Caki2 (cell line): ENCODE measurements at places on chromosomes 7 and 10. TPM values are rescaled to one million over a fixed set of nuclear protein-coding genes. Genes with fewer than 3 reads are reported as not detected.

DNA sequence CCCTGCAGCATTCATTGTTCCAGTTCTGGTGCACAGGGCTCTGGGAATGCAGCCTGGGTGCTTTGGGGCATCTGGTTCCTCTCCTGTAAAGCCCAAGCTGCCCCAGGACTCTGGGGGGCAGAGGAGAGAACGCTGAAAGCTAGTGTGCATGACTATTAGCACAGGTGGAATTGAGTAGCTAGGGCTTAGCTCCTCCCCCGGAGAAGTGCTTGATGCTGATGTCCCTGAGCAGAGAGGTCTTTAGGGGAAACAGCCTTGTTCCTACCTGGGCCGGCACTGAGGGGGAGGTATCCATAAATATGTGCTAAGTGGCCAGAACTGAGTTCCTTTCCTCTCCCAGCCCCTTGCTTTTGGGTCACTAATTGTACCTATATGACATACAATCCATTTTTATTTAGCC, 3.9 kb downstream of the ADCY1 start:
- DNase-seq: no peak

Gene WASHC2A
- total RNA-seq: 20.1 and 24.6 TPM in 2 replicates

Gene FKBP6
- not detected in 2 replicates for total RNA-seq

DNA sequence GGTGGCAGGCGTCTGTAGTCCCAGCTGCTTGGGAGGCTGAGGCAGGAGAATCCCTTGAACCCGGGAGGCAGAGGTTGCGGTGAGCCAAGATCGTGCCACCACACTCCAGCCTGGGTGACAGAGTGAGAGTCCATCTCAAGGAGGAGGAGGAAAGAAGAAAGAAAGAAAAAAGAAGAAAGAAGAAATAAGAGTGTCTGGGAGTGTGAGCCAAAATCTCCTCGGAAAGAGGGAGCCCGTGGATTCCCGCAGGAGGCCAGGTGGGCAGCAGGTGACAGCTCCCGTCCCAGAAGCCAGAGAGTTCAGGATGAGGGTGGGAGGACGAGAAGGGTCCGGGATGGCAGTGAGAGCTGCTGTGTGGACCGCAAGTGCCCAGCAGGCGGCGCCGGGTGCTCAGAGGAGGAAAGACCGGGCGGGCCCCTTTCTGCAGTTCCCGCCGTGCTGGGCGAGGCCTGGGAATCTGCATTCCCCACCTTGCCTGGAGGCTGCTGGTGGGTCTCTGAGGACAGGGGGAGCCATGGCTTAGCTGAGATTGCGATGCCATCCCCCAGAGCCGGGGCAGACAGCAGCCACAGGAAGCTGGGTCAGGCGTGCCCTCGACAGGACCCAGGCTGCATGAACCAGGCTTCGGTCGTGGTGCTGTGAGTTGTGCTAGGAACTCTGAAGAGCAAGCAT, 17.1 kb upstream of the AMZ1 start:
- peak; percentile 39 for DNase-seq

DNA sequence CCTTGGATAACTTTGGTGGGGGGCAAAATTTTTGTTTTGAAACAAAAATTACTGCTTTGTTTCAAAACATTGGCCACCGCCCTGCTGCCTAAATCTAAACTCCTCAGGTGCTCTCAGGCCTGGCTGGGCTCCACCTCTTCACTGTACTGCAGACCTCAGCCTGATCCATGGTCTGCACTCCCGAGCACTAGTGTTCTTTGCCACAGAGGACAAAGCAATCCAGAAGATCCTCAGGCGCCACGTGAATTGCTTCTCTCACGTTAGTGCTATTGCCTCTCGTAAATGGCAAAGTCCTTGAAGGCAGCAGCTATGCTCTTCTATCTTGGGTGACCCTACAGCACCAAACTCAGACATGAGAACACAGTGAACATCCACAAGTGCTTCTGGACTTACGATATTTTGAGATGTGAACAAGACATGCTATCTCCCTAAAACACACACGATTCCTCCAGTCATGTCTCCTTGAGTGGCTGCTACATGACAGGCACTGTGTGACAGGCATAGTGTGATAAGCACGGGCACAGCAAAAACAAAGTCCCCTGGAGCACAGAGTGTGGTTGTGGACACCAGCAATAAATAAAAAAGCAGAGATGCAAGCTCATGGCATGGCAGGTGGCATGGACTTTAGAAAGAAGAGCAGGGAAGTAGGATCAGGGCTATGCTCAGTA, 582.1 kb upstream of the DPP6 start:
- DNase-seq: no peak

Gene NUB1
- 33.4 and 34.6 TPM in 2 replicates for total RNA-seq

DNA sequence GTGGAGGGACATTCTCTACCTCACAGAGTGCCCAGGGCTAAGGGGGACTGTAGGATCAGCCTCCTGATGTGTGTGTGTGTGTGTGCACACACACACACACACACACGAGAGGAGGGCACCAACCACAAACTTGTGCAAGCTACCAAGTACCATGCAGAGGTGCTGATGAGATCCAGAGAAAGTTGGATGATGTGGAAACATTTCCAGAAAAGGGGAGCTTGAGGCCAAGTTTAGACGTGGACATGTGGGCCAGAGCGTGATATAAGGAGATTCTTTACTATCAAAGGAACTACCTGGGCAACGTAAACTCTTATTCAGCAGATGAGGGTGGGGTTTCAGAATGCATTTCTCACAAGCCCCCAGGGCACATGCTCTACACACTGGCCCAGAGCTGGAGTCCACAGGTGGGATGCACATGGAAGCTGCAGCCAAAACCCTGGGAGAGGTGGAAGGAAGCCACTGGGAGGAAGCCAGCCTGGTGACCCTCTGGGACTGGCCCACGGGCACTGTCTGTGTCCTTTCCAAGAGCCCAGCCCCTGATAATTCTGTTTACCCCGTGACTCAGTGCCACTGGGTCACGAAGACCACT, 53.5 kb downstream of the DLG5 start:
- DNase-seq: no peak

DNA sequence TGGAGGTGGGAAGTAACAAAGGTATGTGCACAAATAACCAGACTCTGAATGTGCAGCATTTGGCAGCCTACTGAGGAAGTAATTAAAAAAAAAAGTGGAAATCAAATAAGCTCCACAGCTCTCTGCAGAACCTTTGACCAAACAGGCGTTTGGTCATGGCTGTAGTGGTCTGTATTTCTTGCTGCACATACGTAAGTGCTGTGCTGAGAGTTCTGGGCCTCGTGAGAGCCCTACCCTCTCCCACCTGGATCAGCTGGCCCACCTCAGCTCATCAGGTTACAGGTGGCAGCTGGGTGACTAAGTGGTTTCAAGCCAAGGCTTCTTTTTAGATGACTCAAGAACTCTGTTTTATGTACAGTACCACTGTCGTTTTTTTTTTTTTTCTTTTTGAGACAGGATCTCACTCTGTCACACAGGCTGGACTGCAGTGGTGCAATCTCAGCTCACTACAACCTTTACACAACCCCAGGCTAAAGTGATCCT, 178.2 kb upstream of the KLF6 start:
- DNase-seq: no peak

DNA sequence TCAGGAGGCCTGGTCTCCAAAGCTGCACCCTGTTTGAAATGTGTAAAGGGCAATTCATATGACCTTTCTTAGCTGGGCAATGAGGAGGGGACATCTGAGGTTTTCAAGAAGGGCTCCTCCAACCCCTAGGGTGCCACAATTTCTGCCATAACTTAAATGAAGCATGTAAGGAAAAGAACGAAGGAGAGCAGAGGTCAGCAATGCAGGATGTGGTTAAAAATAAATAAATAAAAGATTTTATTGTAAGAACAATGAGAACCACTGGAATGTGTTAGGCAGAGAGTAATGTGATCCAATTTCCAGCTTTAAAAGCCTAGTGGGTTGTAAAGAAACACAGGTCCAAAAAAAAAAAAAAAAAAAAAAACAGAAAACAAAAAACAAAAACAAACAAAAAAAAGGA, 673.1 kb downstream of the TNS3 start:
- DNase-seq: peak; percentile 70

- no peak for DNase-seq
Measured at GRCh38 chr7:122528879-122529481, 169.9 kb downstream of the RNF133 start.

GRCh38 chr10:6065406-6065805, 3.2 kb upstream of the IL2RA start:
- no peak for DNase-seq

DNA sequence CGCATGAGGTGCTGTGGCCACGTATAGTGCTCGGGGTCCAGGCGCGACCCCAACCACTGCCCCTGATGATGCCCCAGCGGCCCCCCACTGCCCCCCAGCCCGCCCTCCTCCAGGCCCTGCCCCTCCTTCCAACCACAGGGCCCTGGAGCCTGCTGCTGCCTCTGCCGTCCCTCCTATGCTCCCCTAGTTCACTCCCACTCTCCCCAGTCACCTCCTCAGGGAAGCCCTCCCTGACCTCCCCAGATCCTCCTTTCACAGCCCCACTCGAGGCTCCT, 93.8 kb downstream of the UNCX start:
- no peak for DNase-seq

GRCh38 chr10:129079705-129080104, 387.3 kb upstream of the MGMT start:
- DNase-seq: no peak

Gene PDK4
- total RNA-seq: 0.41 and 1.9 TPM in 2 replicates

Gene ADCYAP1R1
- total RNA-seq: not detected in 2 replicates

- no peak for DNase-seq
Measured at GRCh38 chr7:45901566-45901965, 13.3 kb downstream of the IGFBP1 start.

Gene C10orf53
- not detected in 2 replicates for total RNA-seq

DNA sequence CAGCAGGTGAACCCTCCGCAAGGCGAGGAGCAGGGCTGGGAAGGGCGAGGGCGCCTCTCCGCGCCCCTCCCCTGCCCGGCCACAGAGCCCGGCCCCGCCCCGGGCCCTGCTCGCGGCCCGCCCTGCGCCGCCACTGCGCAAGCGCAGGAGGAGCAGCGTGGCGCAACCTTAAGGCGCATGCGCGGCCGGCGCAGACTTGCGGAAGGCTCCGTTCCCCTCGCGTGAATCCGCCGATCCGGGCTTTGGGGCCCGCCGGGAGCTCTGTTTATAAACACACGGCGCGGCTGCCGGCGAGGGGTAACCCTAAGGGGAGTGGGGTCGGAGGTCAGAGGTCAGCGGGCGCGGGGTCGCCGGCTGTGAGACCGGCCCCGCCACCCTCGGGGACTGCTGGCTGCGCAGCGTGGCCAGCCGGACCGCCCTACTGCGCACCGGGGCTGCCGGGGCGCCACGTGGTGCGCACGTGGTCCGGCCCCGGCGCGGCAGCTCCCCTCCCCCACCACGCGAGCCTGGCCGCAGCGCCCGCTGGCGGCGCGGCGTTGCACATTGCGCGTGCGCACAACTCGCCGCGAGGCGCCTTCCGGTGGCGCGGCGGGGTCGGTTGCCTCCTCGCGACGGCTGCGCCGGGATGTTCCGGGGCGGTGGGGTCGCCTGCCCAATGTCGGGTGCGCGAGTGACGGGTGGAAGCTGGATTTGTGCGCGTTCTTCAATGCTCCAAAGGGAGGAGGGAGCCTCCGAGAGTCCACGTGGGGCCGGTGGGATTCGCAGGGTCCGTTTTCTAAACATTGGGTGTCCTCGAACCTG, 40.2 kb upstream of the FOXK1 start:
- DNase-seq: peak; percentile 95

GRCh38 chr10:7090529-7090928, 320.3 kb downstream of the SFMBT2 start:
- no peak for DNase-seq

Gene PRR15
- total RNA-seq: 4.2 and 12.7 TPM in 2 replicates

DNA sequence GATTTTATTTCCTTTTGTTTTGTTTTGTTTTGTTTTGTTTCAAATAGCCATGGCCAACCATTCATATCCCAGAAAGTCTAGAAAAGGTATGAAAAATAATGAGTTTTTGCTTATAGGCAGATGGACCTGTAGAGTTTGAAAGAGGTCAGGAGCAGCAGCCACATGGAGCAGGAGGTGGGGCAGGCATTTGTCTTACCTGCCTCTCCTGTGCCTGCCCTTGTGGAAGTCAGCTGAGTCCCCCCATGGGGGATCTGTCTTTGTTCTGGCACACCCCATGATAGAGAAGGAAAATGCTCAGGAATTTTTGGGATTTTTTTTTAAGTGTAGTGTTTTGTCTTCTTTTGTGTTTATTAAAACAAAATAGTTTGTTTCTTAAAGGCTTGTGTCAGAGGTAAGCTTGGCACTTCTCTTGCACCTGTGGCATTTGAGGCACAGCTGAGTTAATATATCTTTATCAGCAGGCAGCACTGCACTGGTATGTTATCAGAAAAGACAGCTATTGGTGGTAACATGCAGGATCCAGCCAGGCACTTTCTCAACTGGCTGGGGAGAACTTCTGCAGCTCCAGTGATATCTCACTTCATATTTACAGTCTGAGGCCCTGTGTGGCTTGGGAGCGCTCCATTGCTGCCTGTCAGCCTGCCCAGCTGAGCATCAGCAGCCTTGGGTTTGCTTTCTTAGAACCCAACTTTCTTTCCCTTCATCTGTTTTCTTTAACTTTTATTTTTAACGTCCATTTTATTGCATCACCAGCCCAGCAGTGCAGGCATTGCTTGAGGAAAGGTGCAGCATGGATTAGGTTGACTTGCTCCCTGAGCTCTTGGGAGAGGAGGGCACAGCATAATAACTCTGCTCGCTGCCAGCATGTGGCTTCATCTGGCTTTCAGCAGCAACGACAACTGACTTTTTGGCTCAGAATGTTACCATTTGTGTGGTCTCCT, 44.4 kb downstream of the LRRC4 start:
- DNase-seq: no peak
